Hematopoietic multipotent progenitor cell treated with erythropoietin and hydrocortisone succinate and interleukin-3 and kit ligand, for 15 days (in vitro differentiated cells): ENCODE measurements at places on chromosomes 12 and 14.

- no peak for DNase-seq
Observed at GRCh38 chr14:29893989-29894388, 33.7 kb downstream of the PRKD1 start.

DNA sequence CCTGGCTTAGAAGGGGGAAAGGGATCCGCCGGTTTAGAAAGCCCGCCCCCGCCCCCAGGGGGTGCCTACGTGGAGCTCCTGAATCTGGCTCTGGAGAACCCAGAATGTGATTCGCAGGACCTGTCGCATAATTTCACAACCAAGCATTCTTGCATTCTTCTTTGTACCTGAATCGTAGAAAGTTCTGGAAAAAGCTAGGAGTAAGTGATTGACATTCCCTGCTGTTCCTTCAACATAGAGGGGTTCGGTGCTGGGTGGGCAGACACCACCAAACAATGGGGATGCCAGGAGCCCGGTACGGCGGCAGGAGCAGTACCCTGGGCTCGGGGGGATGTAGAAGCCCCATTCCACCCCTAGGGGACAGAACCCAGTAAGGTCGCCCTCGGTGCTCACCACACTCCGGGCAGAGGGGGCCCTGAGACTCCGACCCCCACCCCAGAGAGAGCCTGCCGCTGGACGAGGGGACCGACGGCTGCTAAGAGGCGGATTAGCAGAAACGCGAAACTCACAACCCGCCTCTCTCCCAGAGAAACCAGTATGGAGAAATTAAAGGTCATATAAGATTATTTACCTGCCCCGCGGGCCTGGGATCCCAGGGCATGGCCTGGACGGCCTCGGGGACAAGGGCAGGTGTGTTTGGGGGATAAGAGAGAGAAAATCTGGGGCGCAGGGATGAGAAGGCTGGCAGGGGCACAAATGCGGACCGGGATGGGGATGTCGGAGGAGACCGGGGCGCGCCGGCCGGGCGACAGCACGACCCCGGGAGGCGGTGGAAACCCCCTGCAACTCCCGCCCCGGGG, 520 bp downstream of the CSRP2 start:
- no peak for DNase-seq

DNA sequence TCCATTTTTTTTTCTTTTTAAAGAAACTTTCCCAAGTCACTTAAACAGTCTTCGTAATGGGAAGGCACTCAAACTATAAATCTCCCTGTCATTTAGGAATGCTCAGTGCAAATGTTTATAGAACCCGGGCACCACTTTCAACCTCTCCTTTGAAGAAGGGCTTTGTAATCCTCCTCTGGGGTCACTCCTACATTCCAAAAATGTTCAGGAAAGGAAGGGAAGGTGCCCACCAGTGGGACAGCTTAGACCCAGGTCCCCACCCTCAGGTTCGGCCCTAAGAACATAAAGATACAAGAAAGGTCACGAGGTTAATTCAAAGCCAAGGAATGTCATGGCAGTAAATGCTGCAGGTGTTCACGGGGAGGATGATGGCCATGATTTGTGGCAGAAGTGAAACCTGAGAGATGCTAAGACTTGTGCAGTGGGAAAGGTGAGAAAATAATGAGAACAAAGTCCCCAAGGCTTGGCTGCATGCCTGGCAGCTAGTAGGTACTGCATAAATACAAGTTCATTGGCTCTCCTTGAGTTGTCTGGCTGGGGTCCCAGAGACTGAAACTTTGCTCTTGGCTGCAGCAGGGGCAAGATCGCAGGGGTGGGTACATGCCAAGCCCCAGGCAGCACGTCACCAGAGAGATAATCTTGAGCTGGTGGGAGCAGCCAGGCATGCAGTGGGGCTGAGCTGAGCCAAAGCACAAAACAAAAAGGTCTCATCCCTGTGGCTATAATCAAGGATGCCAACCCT, 21.1 kb downstream of the KRT18 start:
- no peak for DNase-seq

DNA sequence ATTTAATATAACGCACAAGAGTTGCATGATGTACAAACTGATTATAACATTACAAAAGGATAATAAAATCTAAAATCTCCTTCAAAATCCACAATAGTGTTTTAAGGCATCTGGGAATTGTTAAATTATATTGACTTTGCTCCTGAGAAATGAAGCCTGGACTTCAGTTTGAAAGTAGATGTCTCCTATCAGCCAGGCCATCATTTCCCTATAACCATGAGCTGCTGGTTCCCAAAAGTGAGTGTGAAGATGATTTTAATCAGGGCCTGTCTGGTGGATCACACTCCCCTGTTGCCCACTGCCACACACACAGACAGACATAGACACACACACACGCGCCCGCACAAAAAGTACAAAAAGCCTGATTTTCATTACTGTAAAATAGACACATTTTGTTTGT, 480.7 kb downstream of the RPS29 start:
- DNase-seq: no peak

GRCh38 chr14:24613241-24613640, 3.8 kb upstream of the GZMH start:
- no peak for DNase-seq

- no peak for DNase-seq
Observed at GRCh38 chr14:101110729-101111619, 207.5 kb upstream of the RTL1 start.

DNA sequence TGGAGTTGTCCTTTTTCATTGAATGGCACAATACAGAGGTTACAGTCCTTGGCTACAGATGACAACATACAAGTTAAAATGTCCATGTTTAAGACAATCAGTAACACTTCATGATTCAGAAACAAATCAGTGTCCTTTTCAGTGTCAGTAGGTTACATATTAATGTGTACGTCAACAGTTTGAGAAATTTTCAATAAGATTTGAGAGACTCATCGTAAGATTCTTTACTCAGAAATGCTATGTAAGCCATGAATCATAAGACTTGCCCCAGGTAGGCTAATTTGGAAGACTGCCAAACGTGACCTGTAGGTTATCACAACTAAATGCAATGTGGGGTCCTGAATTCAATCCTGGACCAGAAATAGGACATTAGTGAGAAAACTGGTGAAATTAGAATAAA, 3.5 kb downstream of the RDH12 start:
- no peak for DNase-seq

- DNase-seq: no peak
Observed at GRCh38 chr12:48779869-48780268, 9.0 kb downstream of the ADCY6 start.

DNA sequence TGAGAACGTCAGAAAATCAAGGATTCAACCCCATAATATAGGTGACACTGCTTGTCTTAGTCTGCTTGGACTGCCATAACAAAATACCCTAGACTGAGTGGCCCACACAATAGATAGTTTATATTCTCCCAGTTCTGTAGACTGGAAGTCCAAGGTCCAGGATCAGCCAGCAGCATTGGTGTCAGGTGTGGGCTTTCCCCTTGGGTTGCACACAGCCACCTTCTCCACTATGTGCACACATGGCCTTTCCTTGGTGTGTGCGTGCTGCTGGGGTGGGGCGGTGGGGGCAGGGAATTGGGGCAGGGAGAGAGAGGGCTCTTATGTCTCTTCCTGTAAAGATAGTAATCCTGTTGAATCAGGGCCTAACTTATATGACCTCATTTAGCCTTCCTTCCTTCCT, 106.4 kb downstream of the SLC25A47 start:
- DNase-seq: no peak

GRCh38 chr12:111209811-111210210, 159.1 kb downstream of the PHETA1 start:
- no peak for DNase-seq

GRCh38 chr12:115324949-115325593, 641.1 kb upstream of the TBX3 start:
- DNase-seq: no peak

DNA sequence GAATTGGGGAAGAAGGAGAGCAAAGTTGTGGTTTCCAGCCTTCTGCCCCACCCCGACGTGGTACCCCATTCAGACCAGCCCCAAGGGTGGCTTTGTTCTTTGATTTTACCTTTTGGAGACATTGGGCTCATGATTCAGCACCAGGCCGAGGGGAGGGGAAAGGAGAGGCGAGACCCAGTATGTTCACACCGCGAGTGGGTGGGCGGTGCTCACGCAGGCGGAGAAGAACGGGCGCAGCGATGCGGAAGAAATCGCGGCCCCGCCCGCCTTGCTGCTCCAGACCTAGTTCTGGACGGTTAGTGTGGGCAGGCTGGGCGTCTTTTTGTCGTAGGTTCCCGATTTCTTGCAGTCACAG, 963 bp downstream of the ATL1 start:
- no peak for DNase-seq

DNA sequence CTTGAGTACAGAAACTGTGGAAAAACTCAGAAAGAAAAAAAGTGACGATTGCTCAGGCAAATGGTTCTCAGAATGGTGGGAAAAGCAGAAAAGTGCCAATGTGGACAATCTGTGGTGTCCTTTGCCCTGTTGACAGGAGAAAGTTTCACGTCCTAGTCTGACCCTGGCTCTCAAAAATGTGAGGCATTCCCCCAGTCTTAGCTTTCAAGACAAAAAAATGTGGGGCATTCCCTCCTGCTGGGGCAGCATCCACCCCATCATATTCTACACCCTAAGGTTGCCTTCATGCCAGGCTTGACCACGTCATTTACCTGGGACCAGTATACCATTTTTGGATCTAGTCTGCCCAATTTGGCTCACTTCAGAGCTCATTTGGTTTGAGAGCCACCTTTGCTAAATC, 20.7 kb upstream of the ANAPC7 start:
- DNase-seq: no peak

DNA sequence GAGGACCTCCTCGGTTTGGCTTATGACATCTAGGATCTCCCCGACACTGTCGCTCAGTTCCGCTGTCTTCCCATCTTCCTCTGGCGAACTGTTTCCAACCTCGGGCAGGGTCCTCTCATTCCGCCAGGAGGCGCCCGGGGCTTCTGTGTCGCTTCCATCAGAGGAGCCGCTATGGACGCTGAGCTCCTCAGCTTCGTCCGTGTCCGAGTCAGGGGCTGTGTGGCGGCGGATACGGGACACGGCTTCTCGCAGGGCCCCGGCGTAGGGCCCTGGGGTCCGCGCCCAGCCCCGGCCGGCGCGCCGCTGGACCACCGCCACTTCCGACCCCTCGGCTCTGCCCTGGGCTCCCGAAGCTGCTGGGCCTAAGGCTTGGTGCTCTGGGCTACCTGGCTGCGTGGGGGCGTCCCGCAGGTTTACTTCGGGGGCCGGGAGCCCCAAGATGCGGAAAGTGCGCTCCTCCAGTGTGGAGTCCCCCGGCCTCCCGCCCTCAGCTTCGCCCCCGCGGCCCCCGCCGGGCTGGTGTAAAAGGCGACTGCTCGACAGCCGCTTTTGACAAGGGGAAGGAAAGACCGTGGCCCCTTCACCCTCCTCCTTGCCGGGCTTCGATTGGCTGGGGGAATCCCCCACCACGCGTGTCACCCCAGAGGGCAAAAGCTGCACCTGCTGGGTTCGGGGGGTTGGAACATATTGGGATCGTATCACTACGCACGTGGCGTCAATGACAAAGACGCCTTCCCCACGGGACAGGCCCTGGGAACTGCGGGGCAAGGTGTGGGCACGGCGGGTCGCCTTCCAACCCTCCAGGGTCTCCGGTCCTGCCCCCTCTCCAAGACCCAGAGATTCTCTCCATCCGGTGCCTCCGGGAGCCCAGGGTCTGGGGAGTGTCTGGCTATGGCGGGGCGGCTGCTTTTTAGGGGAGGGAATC, 2.1 kb downstream of the DDN start:
- DNase-seq: peak; percentile 73

DNA sequence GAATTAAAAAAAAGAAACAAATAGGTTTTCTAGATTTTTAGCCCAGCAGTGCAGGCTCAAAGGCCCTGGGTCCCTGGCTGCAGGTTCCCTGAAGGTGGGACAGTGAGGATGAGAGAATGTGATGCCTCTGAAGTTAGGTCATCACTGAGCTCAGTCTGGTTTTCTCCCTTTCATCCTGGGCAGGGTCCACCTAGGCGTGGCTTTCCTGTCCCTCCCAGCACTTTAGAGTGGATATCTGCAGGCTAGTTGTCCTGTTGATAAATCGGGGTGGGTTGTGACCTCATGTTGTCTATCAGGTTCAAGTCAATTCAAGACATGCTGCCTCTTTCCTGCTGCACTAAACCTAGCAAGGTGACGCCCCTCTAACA, 60.9 kb downstream of the MAP1LC3B2 start:
- no peak for DNase-seq

GRCh38 chr12:47838286-47838931, 18.7 kb upstream of the HDAC7 start:
- no peak for DNase-seq

GRCh38 chr12:54858562-54858961, 4.2 kb downstream of the MUCL1 start:
- no peak for DNase-seq

GRCh38 chr14:58239244-58240195, 5.1 kb upstream of the PSMA3 start:
- DNase-seq: peak; percentile 87

DNA sequence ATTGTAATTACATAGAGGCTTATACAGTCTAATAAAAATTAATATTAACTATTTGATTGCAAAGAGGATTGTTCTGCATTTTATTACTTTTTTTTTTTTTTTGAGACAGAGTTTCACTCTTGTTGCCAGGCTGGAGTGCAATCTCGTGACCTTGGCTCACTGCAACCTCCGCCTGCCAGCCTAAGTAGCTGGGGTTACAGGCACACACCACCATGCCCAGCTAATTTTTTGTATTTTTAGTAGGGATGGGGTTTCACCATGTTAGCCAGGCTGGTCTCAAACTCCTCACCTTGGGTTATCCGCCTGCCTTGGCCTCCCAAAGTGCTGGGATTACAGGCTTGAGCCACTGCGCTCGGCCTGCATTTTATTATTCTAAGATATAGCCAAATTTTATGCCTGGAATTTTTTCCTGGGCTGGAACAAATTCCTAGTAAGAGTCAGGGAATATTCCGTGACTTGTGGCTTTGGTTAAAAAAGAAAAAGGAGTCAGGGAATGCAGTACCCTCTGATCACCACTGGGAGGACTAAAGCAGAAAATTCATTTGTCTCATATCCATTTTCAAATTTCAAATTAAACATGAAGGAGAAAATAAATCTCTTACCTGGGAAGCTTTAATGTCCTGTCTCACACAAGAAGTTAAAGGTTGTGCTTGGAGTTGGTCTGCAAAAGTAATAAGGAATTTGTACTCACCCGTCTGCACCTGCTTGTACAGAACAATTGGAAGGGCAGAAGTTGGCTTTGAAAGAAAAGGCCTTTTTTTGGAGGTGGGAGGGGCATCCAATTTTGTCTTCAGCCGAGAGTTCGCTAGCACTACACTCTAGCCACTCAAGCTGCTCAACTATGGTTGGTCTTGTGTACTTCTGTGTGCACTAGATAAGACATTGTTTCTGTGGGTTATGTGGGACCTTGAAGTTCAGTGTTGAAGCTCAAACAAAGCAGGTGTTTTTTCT, 8.7 kb downstream of the MARK3 start:
- peak; percentile 68 for DNase-seq
